ENCODE measurements at places on chromosomes 7 and 10.

DNA sequence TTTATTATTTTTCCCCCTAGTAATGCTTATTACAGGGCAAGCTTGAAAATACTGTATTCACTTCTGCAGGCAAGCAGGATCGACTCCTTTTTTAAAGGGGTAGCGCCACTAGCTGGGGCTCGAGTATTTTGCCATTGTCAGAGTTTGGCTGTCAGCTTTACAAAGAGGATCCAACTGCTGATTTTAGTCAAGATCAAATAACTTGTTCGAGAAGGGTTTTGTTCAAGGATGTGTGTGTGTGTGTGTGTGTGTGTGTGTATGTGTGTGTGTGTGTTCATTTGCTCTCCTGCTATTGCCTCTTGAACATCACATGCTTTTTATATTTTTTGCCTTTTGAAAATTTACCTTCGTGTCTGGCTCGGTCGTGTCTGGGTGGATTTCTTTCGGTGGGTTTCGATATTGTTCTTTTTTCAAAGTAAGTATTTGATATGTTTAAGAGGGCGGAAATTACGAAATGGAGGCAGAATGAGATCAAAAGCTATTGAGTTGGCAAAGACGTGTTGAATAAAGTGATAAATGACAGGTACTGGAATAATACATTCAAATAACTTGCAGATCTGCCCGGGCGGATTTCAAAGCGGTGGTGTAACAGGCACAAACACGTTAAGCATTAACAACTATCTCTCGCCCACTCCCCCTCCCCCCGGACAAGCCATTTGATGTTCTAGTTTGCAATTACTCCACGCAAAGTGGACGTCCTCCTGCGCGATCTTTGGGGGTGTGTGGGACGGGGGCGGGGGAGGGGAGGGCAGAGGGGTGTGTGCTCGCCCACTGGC, 1.1 kb downstream of the ARID5B start:
- peak; percentile 80 for DNase-seq

- DNase-seq, result no peak
These were observed 175.8 kb upstream of the ANK3 start for GRCh38 chr10:60565492-60565891.

DNA sequence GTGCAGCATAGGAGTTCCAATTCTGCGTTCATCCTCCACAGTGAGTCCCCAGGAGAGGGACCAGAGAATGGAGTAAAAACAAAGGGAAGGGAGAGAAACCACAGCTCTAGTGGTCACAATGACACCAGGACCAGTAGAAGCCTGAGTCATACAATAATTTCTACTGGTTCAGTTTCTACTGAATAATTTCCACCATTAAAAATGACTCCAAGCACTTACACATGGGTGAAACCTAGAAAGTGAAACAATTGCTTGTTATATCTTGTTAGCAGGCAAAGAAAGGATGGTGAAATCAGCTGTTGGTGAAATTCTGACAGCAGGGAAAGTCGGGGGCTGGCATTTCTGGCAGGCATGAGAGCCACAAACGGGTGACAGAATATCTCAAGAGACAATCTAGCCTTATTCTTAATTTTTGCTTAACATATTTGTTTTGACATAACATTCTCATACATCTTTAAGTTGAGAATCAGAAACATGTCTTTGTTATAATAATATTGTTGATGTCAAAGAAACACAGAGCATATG, 1065.8 kb upstream of the C7orf33 start:
- DNase-seq, result no peak

- DNase-seq, result no peak
These were observed 12.5 kb downstream of the ITPRIP start for GRCh38 chr10:104325436-104326435.

DNA sequence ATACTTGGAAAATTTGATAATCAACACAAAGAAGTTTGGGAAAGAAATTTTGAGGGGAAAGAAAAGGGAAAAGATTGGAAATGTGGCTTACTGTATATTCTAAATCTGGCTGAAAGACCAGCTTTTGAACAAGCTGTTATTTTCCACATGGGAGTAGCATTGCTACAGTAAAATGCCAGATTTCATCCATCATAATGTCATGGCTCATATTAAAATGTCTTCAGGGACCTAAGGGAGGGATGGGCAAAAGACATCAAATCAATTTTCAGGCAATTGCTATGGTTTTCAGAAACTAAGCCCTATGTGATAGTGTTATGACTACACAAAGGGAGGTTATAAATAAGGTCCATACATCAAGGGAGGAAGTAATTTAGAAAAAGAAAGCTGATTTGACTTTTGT, 1116.9 kb upstream of the CELF2 start:
- DNase-seq, result no peak

DNA sequence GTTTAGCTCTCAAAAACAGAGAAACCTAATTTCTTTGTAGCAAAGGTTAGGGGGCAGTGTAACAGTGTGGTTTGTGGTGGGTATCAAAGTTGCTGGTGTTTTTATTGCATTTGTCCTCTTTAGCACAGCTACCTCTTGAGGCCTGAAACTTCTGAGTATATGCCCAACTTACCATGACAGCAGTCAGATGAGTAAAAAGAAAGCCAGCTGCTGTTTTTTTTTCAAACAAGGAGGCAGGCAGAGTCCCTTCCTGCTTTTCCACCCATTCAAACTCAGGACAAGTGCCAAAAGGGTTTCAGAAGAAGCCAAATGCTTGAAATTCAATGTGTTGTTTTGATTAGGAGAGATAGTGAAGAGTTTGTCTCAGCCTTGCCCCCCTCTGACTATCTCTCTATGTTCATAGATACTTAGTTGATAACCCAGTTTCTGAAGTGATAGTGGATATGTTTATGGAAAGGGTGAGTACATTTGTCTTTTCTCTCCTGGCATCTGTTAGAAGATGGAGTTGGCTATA, 23.1 kb downstream of the GBF1 start:
- no peak for DNase-seq

DNA sequence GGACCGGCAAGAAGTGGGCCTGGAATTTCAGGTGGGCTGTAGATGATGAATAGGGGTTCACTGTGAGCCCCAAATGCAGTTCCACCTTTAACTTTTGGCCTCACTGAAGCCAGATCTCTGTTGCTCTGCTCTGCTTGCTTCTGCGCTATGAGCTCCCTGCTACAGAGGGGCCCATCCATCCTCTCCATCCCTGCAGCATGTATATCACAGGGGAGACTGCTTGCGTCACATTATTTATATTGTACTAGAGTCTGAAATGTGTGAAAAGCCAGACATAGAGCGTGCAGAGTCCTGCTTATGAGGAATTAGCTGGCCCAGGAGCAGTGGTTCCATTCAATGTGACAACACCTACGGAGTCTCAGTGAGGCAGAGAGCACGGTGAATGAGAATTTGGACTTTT, 69.9 kb downstream of the AOAH start:
- no peak for DNase-seq

GRCh38 chr10:109696462-109696861, 226.8 kb downstream of the XPNPEP1 start:
- no peak for DNase-seq

GRCh38 chr7:39554583-39555165, 11.5 kb upstream of the YAE1 start:
- DNase-seq, result no peak

GRCh38 chr10:79082631-79083596, 14.1 kb downstream of the ZMIZ1 start:
- no peak for DNase-seq

All from CD4-positive, alpha-beta T cell treated with Interleukin-10 for 1 hour (primary cell).